Sigmoid colon (tissue), 7 donors: ENCODE measurements at places on chromosomes 12 and 14. TPM values are rescaled to one million over a fixed set of nuclear protein-coding genes. Genes with fewer than 3 reads are reported as not detected.
A peak's percentile ranks its signal among the peaks of the same experiment; 100 is the strongest.

- DNase-seq = no peak
- no peaks in the 10 kb centered on the region for H3K27me3 ChIP-seq
- H3K27ac ChIP-seq = no peak overlapping the region
- H3K4me3 ChIP-seq = no peak overlapping the region
- H3K4me1 ChIP-seq = no peaks in the 10 kb centered on the region
Measured at GRCh38 chr12:21718403-21718802, 56.1 kb downstream of the KCNJ8 start.

- no peak overlapping the region for H3K27ac ChIP-seq
- H3K4me1 ChIP-seq = no peaks in the 10 kb centered on the region
- H3K4me3 ChIP-seq = no peak overlapping the region
- H3K27me3 ChIP-seq = no peaks in the 10 kb centered on the region
- no peaks in the 10 kb centered on the region for H3K36me3 ChIP-seq
Measured at GRCh38 chr14:51370758-51371386, 130.8 kb downstream of the TMX1 start.

- no peak overlapping the region for H3K4me3 ChIP-seq
- no peaks in the 10 kb centered on the region for H3K36me3 ChIP-seq
- no peak overlapping the region for H3K27ac ChIP-seq
- no peaks in the 10 kb centered on the region for H3K27me3 ChIP-seq
Measured at GRCh38 chr12:24960222-24960855, 11.4 kb upstream of the BCAT1 start.

- no peak overlapping the region for H3K4me3 ChIP-seq
- no peak overlapping the region for H3K27ac ChIP-seq
- H3K27me3 ChIP-seq = no peaks in the 10 kb centered on the region
Measured at GRCh38 chr14:69395929-69396328, 2.2 kb downstream of the ERH start.

- no peaks in the 10 kb centered on the region for H3K27me3 ChIP-seq
- no peak for DNase-seq
- H3K4me3 ChIP-seq = no peak overlapping the region
- no peaks in the 10 kb centered on the region for H3K36me3 ChIP-seq
Measured at GRCh38 chr14:28695109-28695508, 71.5 kb upstream of the FOXG1 start.

DNA sequence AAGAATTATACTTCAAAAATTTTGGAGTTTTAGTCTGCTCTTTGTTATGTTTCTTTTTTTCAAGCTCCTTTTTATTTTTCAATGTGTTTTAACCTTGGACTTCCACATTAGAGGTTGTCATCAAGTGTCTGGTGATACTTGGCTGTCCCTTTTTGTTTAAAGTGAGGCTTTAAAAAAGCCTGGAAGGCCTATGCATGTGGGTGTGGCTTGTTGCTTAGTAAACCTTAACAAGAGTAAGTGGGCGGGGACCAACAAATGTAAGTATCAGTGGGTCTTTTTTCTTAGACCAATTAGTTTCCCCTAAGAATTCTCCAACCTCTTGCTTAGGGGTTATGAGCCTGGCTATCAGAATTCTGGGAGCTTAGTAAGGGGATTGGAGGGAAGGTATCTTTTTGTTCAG lies 26.4 kb downstream of the HCFC2 start:
- H3K27me3 ChIP-seq = no peaks in the 10 kb centered on the region
- H3K4me3 ChIP-seq = no peak overlapping the region
- H3K36me3 ChIP-seq = peaks cover 49% of the 10 kb centered on the region
- H3K27ac ChIP-seq = no peak overlapping the region

DNA sequence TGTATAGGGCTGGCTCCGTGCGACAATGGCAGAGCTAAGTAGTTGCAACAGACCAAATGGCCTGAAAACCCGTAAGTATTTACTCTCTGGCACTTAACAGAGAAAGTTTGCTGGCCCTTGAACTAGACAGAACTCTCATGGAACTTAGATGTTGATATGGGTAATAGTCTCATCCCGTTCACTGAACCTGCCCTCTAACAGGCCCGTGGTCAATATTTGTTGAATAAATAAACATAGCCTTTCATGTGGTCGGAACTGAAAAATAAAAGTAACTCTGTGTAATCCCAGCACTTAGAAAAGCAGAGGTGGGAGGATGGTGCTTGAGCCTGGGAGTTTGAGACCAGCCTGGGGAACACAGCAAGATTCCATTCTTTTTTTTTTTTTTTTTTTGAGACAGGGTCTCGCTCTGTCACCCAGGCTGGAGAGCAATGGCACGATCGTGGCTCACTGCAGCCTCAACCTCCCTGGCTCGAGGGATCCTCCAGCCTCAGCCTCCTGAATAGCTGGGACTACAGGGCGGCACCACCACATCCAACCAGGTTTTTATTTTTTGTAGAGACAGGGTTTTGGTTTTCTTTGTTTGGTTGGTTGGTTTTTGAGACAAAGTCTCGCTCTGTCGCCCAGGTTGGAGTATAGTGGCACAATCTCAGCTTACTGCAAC lies 29.7 kb downstream of the KDM2B start:
- no peak overlapping the region for H3K4me3 ChIP-seq
- H3K27ac ChIP-seq = no peak overlapping the region
- DNase-seq = no peak
- no peaks in the 10 kb centered on the region for H3K36me3 ChIP-seq

- H3K27ac ChIP-seq = peak overlapping the region; percentile 80
- peaks cover 25% of the 10 kb centered on the region for H3K36me3 ChIP-seq
- no peaks in the 10 kb centered on the region for H3K27me3 ChIP-seq
- DNase-seq = no peak
Measured at GRCh38 chr14:81519200-81520011, 14.2 kb downstream of the SEL1L start.

DNA sequence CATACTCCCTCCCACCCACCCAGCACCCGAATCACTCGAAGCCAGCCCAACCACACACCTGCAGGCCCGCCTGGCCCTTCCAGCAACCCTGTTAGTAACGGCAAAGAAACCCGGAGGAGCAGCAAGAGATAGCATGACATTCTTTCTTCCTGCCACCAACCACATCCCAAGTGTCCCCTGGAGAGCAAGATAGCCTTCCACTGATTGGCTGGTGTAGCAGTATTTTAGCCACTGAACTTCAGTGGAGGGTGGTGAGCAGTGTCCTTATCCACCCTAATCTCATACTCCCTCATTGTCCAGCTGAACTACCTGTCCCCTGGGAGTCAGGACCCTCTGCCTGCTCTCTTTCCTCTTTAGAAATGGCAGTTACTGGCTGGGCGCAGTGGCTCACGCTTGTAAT lies 769 bp upstream of the SLC39A5 start:
- no peaks in the 10 kb centered on the region for H3K27me3 ChIP-seq
- no peak overlapping the region for H3K27ac ChIP-seq
- no peaks in the 10 kb centered on the region for H3K36me3 ChIP-seq
- H3K4me3 ChIP-seq = no peak overlapping the region

DNA sequence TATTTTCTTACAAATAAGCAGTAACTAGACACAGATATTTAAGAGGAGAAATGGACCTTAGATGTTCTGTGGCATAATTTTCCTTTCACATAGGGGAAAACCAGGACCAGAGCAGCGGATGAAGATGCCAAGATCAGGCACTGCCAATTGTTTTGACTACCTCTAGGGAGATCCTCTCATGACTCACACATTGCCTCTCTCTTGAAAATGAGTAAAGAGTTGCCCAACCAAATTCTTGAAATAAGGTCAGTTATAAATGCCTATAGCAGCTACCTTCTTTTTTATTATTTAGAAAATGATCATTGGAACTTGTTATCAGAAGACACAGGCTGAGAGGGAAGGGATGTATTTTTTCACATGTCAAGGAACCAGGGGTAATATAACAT lies 263.4 kb upstream of the PLEKHG7 start:
- no peaks in the 10 kb centered on the region for H3K36me3 ChIP-seq
- DNase-seq = no peak
- no peak overlapping the region for H3K4me3 ChIP-seq

DNA sequence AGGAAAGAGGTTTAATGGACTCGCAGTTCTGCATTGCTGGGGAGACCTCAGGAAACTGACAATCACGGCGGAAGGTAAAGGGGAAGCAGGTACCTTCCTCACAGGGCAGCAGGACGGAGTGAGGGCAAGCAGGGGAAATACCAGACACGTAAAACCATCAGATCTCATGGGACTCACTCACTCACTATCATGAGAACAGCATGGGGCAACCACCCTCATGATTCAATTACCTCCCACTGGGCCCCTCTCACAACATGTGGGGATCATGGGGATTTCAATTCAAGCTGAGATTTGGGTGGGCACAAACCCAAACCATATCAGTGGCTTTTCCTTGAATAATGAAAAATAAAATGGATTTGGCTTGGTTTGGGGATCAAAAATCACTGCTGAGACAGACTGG lies 380.5 kb downstream of the VRK1 start:
- peaks cover 3% of the 10 kb centered on the region for H3K27me3 ChIP-seq
- no peaks in the 10 kb centered on the region for H3K4me1 ChIP-seq
- no peak overlapping the region for H3K27ac ChIP-seq
- H3K4me3 ChIP-seq = no peak overlapping the region
- no peaks in the 10 kb centered on the region for H3K36me3 ChIP-seq

The TRPV4 gene
- total RNA-seq = 0.36 TPM

The LYZ gene
- 70.6 TPM for total RNA-seq

The NXPH4 gene
- not detected for total RNA-seq

The MORN3 gene
- not detected for total RNA-seq
